ENCODE measurements at places on chromosomes 2 and 18. TPM values are rescaled to one million over a fixed set of nuclear protein-coding genes. Genes with fewer than 3 reads are reported as not detected.

GAREM1 gene
- 11.6 TPM for total RNA-seq

LCT gene
- total RNA-seq = under 0.01 TPM

NPAS2 gene
- total RNA-seq = 6.3 TPM

TBR1 gene
- total RNA-seq = 0.30 TPM

FBXO41 gene
- total RNA-seq = 0.79 TPM

LINC00305 gene
- not detected for total RNA-seq

ATOH8 gene
- 5.2 TPM for total RNA-seq

MAP3K19 gene
- not detected for total RNA-seq

ITPRIPL1 gene
- 6.1 TPM for total RNA-seq

C1QL2 gene
- 0.10 TPM for total RNA-seq

TUBA4B gene
- not detected for total RNA-seq

HOXD12 gene
- total RNA-seq = not detected

RNASEH1 gene
- 14.0 TPM for total RNA-seq

SERPINB7 gene
- total RNA-seq = 14.6 TPM

MBP gene
- 25.1 TPM for total RNA-seq

PKDCC gene
- total RNA-seq = 48.9 TPM

ERBB4 gene
- 2.1 TPM for total RNA-seq

CHRNA1 gene
- 4.2 TPM for total RNA-seq

CXCR1 gene
- 2.1 TPM for total RNA-seq

RPL31 gene
- total RNA-seq = 1,726 TPM

HDAC4 gene
- 22.8 TPM for total RNA-seq

ACTR1B gene
- 26.7 TPM for total RNA-seq

HNMT gene
- total RNA-seq = 73.7 TPM

CKAP2L gene
- total RNA-seq = 6.0 TPM

TRIB2 gene
- 19.0 TPM for total RNA-seq

SULT6B1 gene
- not detected for total RNA-seq

SAG gene
- total RNA-seq = not detected

SIX2 gene
- total RNA-seq = 0.39 TPM

MC5R gene
- not detected for total RNA-seq

COL6A3 gene
- total RNA-seq = 637 TPM

LMAN2L gene
- 24.6 TPM for total RNA-seq

OBSL1 gene
- 47.0 TPM for total RNA-seq

ANKRD30B gene
- 0.20 TPM for total RNA-seq

IL1RL2 gene
- 6.3 TPM for total RNA-seq

AQP12A gene
- total RNA-seq = not detected

AGPS gene
- 29.6 TPM for total RNA-seq

CRYGC gene
- not detected for total RNA-seq

ANKRD30BL gene
- 1.4 TPM for total RNA-seq

FEZ2 gene
- 48.5 TPM for total RNA-seq

QPCT gene
- total RNA-seq = 33.8 TPM

SOWAHC gene
- 20.8 TPM for total RNA-seq

CYP26B1 gene
- 25.9 TPM for total RNA-seq

CXCR4 gene
- total RNA-seq = 51.5 TPM

LGALSL gene
- 46.4 TPM for total RNA-seq

GALR1 gene
- total RNA-seq = 2.1 TPM

FNDC4 gene
- 10.6 TPM for total RNA-seq

NDC80 gene
- 9.8 TPM for total RNA-seq

GRHL1 gene
- total RNA-seq = 93.0 TPM

ITM2C gene
- total RNA-seq = 49.4 TPM

NTSR2 gene
- 0.10 TPM for total RNA-seq

FEV gene
- not detected for total RNA-seq

FAHD2B gene
- total RNA-seq = 10.1 TPM

MYOM1 gene
- total RNA-seq = 70.2 TPM

All from skin of body (tissue), 3 donors.